ENCODE measurements at places on chromosomes 5 and 9.

DNA sequence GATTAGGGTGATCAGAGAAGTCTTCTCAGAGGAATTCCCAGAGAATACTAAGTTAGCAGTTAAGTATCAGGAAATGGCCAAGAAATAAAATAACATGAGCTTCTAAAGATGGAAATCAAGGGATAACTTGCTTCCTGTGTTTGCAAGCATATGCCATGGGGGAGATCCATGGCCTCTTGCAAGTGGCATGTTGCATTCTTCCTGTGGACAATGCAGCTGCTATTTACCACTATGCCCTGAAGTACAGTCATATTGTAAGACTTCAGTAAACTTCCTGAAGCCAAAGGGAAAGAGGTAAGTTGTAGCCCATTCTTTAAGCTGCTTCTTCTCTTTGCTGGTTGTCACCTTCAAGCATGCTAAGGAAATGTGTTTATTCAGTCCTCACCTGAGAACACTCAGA is 154.7 kb upstream of the RUSC2 start:
- DNase-seq = no peak

- DNase-seq = no peak
Measured at GRCh38 chr5:68554571-68555279, 339.2 kb downstream of the PIK3R1 start.

DNA sequence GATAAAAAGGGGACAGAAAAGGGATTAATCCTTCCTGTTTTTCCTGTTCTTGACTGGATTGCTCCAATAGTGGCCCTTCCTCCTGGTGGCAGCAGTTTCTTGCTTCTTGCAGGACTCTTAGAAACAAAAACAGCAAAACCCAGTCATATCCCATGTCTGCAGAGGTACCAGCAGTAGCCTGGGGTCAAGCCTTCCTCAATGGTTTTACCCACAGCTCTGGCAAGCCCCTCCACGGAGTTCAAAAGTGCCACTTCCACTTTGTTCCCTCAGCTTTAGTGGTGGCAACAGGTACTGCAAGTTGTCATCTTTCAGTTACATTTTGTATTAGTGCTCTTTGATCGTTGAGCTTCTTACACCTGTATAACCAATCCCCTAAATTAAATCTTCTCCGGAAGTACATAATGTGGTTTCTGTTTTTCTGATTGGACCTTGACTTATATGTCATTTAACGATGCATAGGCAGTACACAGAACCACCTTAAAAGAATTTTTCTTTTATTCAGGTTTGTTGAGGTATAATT is 8.7 kb upstream of the RANBP6 start:
- no peak for DNase-seq

DNA sequence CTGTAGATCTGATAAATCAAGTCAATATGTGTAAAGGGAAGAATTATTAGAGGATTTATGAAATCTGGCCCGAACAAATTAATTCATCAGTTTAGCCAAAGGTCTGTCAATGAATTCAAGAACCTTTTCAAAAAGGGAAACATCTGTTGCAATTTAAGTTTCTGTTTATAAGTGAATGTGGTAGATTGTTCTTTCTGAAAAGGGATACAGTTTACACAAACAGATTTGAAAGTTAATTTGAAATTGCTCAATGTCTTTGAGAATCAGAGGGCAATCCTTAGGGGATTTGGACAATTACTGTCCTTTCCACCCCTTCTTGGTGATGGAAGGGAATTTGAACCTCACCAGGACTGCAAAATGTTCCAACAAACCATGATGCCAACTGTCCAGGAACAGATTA is 29.7 kb upstream of the ERCC6L2 start:
- DNase-seq = no peak

GRCh38 chr9:16335788-16336580 is 534.5 kb downstream of the BNC2 start:
- peak; percentile 94 for DNase-seq

DNA sequence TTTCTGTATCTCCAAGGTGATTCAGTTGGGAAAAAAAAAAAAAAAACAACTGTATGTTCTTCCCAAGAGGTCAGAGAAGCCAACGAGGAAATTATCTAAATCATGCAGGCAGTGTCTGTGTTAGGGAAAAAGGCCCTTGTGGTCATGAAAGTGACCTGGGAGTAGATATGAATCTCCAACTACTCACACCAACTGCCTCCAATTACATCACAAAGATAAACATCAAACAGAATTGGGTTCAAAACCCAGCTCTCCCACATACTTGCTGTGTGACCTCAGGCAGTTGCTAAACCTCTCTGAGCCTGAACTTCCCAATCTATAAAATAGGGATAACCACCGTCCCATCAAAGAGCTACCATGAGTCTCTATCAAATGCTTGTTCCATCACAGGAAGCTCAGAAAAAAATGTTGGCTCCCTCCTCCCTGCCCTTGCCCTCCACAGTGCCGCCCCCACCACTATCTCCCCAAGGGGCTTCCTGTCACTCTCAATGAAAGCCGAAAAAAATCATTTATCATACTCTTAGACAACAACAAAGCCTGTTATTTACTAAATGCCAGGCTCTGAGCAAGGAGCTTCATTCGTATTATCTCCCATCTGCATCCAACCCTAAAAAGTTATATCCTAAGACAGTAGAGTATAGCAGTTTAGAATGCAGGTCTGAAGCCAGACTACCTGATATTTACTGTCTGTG is 42.9 kb downstream of the CDK5RAP2 start:
- no peak for DNase-seq

DNA sequence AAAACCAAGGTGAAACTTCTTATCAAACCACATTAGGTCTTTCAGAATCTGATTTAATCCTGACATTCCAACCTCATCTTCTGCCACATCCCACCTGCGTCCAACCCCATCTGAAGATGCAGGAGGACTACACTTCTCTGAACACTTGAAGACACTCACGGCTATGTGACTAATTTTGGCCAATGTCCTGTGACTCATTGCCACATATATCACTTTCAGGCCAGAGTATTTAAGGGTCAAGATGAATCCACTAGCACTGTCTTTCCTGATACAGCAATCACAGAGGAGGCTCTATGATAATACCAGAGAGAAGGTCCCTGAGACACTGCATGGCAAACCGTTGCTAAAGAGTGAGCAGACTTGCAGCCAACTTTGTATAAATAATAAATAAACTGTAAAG is 323.4 kb downstream of the NR2F1-AS1 start:
- no peak for DNase-seq

GRCh38 chr5:15993919-15994318 is 185.7 kb downstream of the MARCHF11 start:
- no peak for DNase-seq

DNA sequence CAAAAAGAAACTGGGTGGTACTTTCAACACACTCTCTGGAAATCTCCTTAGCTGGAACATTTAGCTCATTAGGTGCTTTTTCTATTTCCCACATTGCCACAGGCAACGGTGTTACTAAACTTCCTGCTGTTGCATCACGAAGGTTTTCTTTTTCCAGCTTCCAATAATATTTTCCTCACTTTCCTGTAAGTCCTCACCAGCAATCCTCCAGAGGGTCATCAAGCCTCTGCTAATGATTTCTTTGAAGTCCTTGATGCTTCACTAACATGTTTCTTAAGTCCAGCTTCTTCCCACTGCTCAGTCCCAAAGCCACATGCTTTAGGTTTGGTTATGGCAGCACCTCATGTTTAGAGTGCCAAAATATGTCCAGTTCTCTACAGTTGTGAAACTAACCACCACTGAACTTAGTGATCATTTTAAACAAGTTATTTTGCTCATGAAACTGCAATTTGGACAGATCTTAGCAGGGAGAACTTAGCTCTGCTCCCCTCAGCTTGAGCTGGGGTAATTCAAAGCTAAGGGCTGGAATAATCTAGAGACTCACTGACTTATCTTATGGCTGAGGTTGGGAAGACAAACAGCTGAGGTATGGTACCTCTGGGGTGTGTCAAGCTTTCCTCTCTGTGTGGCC is 39.9 kb upstream of the RETREG1 start:
- DNase-seq = no peak

GRCh38 chr9:124530246-124530645 is 23.0 kb upstream of the NR5A1 start:
- no peak for DNase-seq

Data from RWPE2 (cell line).